Lower lobe of right lung (tissue), 2 donors: ENCODE measurements at places on chromosomes 5 and 9.

GRCh38 chr9:38707885-38708637 lies 11.9 kb downstream of the FAM240B start:
- no peaks in the 10 kb centered on the region for H3K4me1 ChIP-seq
- no peak overlapping the region for H3K27ac ChIP-seq
- no peak overlapping the region for H3K4me3 ChIP-seq
- DNase-seq: no peak
- no peaks in the 10 kb centered on the region for H3K36me3 ChIP-seq

- no peak overlapping the region for H3K4me3 ChIP-seq
- no peak overlapping the region for H3K27ac ChIP-seq
- no peak for DNase-seq
- no peaks in the 10 kb centered on the region for H3K36me3 ChIP-seq
Observed at GRCh38 chr9:72467766-72468738, 53.4 kb upstream of the TMC1 start.

DNA sequence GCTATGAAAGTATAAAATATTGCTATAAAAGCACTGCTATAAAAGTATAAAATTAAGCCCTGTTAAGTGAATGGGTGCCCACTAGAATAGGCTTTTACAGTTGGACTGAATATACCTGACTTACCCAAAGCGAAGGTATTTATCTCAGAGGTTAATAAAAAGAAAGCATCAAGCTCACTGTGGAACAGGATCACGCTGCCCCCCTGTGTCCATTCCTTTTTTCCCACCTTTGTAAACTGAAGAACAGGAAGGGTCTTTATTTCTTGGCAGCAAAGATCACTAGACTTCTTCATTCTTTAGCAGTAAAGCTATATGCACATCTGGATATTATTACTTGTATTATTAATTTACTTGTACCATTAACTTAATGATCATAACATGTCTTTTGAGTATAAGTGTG lies 22.1 kb upstream of the PLPP6 start:
- no peak overlapping the region for H3K4me3 ChIP-seq
- no peak overlapping the region for H3K27ac ChIP-seq
- DNase-seq: no peak
- H3K36me3 ChIP-seq: peaks cover 4% of the 10 kb centered on the region
- H3K4me1 ChIP-seq: no peaks in the 10 kb centered on the region

GRCh38 chr5:129460672-129460935 lies 506 bp downstream of the ADAMTS19 start:
- H3K4me3 ChIP-seq: peak overlapping the region; percentile 45
- no peak overlapping the region for H3K27ac ChIP-seq
- H3K27me3 ChIP-seq: peaks cover 35% of the 10 kb centered on the region
- no peak for DNase-seq

GRCh38 chr5:154593071-154593470 lies 115.0 kb upstream of the HAND1 start:
- DNase-seq: no peak
- H3K27me3 ChIP-seq: no peaks in the 10 kb centered on the region
- H3K4me1 ChIP-seq: no peaks in the 10 kb centered on the region

DNA sequence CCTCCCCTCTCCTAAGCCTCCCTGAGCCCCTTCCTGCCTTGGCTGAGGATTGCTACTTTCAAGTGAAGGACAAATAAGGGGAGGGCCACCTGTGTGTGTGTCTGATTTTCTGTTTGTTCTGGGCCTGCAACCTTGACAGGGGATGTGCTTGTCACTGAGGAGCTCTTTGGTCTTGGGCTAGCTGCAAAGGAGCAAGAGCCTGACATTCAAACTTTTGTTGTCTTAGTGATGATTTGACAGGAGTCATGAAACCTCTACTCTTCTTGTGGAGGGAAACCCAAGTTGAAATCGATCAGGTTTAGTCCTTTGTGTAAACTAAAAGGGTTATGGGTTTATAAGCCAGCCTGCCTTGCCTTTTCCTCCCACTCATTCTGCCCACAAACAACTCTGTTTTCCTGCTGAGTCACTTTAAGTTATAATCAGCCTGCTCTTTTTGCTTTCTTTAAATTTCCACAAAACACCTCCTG lies 16.9 kb downstream of the CLTA start:
- H3K4me1 ChIP-seq: peaks cover 38% of the 10 kb centered on the region
- no peak overlapping the region for H3K27ac ChIP-seq
- no peak overlapping the region for H3K4me3 ChIP-seq
- peaks cover 100% of the 10 kb centered on the region for H3K36me3 ChIP-seq
- no peak for DNase-seq

DNA sequence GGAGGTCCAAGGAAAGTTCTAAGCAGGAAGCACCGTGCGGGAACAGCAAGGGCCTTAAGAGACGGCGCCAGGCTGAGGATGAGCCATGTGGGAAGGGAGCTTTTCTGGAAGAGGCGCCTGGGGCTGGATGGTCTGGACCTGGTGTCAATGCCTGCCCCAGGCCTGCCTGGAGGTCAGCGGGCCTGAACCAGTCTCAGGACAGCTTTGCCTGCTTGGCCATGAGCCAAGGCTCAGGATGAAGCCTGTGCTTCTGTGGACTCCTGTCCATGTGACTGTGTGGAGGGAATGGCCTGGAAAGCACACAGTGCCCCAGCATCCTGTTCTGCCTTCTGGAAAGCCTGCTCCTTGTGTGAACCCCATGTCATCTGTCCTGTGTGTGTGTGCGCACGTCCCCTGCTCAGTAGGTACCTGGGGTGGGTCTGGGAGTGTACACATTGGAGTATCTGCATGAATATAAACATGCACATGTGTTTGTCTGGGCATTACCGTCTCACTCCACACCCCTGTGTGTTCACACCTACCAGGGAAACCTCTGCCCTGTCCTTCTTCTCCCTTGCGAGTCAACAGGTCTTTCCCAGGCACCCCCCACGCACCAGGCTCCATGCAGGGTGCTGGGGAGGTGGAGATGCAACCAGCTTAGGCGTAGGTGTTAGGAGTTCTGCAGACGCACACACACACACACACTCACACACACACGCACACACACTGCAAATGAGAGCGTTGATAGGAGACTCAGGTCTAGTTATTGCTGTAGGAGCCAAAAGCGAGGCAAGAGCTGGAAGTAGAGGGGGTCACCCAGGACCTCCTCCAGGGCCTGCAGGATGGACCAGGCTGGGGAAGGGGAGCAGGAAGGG lies 24.8 kb downstream of the DAB2IP start:
- peaks cover 7% of the 10 kb centered on the region for H3K4me1 ChIP-seq
- no peak overlapping the region for H3K27ac ChIP-seq
- no peaks in the 10 kb centered on the region for H3K27me3 ChIP-seq
- no peak overlapping the region for H3K4me3 ChIP-seq

- H3K4me1 ChIP-seq: peaks cover 22% of the 10 kb centered on the region
- H3K27ac ChIP-seq: no peak overlapping the region
- no peak overlapping the region for H3K4me3 ChIP-seq
Observed at GRCh38 chr5:173831196-173831914, 56.8 kb upstream of the CPEB4 start.

GRCh38 chr9:34321451-34321850 lies 7.6 kb downstream of the KIF24 start:
- H3K4me1 ChIP-seq: no peaks in the 10 kb centered on the region
- H3K36me3 ChIP-seq: no peaks in the 10 kb centered on the region
- no peak overlapping the region for H3K4me3 ChIP-seq
- H3K27me3 ChIP-seq: no peaks in the 10 kb centered on the region
- no peak overlapping the region for H3K27ac ChIP-seq

DNA sequence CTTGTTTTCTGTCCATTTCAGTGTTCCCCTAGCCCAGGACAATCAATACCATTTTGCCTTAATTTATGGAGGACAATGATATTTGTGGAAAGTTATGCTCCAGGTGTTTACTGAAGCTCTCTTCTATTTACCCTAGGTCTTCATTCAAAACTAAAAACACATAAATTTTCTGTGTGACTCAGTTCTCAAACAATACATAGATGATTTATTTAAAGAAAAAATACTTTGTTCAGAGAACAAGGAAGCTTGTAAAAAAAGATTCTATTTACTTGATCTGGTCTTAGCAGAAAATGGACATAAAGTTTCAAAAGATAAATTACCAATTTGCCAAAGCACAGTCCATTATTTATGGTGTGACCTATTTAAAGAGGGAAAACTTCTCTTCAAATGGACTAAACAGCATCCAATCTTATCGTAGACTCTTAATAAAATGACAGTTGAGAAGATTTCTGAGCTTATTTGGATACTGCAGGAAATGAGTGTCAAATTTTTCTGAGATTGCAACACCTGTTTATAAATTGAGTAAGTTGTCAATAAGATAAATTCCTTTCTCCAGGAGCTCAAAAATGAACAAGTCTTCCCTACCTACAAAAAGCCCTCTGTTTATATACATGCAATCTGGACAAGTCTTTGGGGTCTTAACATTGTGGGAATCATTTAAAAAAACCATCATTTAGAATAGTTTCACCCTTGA lies 627.2 kb downstream of the PSAT1 start:
- H3K4me3 ChIP-seq: no peak overlapping the region
- H3K27ac ChIP-seq: no peak overlapping the region
- DNase-seq: no peak
- H3K36me3 ChIP-seq: no peaks in the 10 kb centered on the region
- no peaks in the 10 kb centered on the region for H3K4me1 ChIP-seq

DNA sequence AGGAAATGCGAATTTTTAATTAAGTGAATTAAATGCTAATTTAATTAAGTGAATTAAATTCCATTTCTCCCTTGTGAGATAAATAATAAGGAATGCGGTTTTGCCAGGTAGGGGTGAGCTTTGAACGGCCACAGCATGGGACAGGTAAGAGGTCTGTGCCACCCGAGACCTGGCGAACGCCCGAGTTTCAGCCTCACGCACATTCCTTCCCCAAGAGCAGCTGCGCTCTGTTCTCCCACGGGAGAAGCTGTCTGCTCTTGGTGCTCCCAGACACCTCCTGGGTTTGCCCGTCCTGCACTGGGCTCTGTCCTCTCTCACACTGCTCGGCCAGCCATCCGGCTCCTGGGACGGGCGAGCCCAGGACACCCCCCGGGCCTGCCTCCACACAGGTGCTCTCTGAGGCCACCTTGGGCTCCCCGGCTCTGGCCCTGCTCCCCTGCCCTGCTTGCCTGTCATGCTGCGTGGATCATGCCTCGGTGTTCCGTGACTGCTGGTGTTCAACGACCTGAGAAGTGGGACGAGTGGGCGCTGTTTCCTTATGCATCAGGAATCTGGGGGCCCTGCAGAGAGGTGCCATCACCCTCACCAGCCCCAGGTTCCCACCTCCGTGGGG lies 13.7 kb upstream of the CAMSAP1 start:
- no peak overlapping the region for H3K27ac ChIP-seq
- no peak overlapping the region for H3K4me3 ChIP-seq
- no peak for DNase-seq
- no peaks in the 10 kb centered on the region for H3K4me1 ChIP-seq
- no peaks in the 10 kb centered on the region for H3K27me3 ChIP-seq

DNA sequence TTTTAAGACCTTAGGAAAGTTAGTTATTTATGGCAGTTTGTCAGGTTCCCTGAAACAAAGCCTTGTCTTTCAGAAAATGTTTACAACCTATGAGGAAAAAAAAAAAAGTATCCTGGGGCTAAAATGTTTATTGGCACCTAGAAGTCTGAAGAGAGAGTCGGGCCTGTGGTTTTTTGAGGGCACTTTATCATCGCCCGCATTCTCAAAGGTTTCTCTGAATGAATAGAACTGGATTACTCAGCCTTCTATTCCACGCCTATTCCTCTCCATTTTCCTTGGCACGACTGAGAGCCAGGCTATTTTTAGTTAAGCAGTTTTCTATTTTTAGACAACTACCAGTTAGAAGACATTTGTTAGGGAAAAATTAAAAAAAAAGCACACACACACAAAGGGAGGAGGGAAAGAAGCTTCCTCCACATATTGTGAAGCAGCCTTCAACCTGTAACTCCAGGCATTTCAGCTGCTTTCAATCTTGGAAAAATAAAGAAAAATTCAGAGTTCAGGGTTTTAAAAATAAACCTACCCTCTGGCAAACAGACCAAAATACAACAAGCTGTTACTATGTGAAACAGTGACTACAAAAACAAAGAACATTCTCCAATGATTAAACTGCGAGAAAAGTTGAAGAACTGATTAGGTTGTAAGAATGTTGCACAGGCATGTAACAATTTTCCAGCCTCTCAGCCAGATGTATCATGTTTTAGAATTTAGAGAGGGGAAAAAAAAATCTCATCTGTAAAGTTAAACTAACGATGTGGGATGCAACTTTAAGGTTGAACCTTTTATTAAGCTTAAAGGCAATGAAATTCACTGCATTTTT lies 97.0 kb downstream of the MEF2C start:
- no peak for DNase-seq
- H3K27ac ChIP-seq: peak overlapping the region; percentile 78
- H3K4me3 ChIP-seq: peak overlapping the region; percentile 20
- H3K4me1 ChIP-seq: peaks cover 27% of the 10 kb centered on the region
- H3K36me3 ChIP-seq: no peaks in the 10 kb centered on the region
- H3K27me3 ChIP-seq: no peaks in the 10 kb centered on the region

DNA sequence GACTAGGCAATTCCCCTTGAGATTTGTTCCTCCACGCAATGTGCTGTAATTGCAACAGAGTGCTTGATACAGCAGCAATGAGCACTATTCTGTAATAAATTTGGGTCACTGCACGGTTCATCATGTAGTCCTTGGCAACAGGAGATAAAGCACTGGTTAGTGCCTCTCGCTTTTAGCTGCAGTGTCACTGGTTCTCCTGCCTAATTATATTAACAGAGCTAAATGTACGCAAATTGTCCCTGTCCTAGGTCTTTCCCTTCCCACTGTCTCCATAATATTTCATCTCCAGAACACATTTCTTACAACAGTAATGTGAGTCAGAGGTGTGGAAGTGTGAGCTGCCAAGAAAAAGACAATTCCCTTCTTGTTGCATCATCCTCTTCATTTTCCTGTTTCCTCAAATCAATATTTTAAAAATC lies 553.1 kb downstream of the ZNF608 start:
- H3K4me1 ChIP-seq: no peaks in the 10 kb centered on the region
- H3K27ac ChIP-seq: no peak overlapping the region
- no peak overlapping the region for H3K4me3 ChIP-seq
- no peaks in the 10 kb centered on the region for H3K27me3 ChIP-seq
- no peaks in the 10 kb centered on the region for H3K36me3 ChIP-seq

DNA sequence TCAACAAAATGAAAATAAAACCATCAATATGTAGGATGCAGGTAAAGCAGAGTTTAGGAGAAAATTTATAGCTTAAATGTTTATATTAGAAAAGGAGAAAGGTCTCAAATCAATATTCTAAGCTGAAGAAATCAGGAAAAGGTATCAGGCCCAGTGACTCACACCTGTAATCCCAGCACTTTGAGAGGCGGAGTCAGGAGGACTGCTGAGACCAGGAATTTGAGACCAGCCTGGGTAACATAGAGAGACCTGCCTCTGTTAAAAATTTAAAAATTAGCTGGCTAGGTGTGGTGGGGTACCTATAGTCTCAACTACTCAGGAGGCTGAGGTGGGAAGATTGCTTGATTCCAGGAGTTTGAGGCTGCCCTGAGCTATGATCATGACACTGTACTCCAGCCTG lies 32.2 kb downstream of the CCDC69 start:
- H3K27ac ChIP-seq: no peak overlapping the region
- DNase-seq: no peak
- H3K4me3 ChIP-seq: no peak overlapping the region
- no peaks in the 10 kb centered on the region for H3K27me3 ChIP-seq

- H3K27ac ChIP-seq: no peak overlapping the region
- H3K36me3 ChIP-seq: no peaks in the 10 kb centered on the region
- H3K27me3 ChIP-seq: no peaks in the 10 kb centered on the region
Observed at GRCh38 chr9:98333703-98334582, 78.5 kb upstream of the TBC1D2 start.
